Fibroblast of skin of scalp (primary cell): ENCODE measurements at places on chromosomes 2 and 18.

DNA sequence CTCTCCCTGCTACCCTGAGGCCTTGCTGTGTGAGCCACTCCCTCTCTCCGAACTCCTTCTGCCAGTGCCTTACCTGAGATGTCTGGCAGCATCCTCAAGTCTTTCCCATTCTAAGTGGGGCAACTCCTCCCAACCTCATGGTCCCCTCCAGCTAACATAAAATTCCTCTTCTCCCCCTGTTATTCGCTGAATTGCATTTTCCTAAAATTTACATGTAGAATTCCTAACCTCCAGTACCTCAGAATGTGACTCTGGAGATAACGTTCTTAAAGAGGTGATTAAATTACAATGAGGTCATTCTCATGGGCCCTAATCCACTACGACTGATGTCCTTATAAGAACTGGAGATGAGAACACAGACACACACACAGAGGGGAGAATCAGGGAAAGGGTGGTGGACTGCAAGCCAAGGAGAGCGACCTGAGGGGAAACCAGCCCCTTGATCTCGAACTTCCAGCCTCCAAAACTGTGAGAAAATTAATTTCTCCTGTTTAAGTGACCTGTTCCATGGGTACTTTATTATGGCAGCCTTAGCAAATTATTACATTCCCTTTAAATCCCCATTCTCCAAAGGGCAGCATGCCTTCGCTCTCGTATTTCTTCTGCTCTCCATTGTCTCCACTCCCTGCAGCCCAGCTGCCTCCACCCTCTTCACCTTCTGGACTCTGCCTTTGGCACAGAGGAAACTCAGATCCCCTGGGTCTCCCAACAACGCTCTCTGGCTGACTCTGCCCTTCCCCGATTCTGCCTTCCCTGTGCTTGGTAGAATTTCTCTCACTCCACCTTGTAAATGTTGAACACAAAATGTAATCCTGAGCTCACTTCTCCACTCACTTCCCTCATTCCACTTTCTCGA is 70.5 kb downstream of the TGIF1 start:
- no peak for DNase-seq

GRCh38 chr2:163953390-163953907 is 217.6 kb upstream of the FIGN start:
- no peak for DNase-seq

DNA sequence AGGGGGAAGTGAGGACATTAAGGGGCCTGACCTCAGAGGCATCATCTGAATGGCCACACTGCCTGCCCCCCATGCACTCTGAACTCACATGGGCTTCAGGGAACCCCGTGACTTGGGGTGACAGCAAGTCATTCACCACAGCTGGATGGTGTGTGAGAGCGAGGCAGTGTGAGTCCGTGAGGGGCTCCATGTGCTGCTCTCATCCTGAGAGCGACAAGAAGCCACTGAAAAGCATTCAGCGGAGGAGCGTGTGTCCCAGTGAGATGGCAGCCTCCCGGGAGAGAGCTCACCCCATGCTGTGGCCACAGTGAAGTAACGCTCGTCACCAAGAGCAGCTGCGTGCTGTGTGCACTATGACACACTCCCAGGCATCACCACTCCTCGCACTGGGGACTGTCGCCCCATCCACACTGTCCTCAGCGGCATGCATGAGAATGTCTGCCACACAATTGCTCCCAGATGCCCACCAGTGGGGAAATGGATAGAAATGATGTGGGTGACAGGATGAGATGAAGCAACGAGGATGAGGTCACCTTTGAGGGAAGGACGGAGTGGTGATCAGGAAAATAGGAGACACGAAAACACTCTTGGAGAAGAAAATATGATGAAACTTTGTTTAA is 213.0 kb upstream of the RAB6C start:
- DNase-seq = peak; percentile 30

GRCh38 chr2:147181351-147182029 is 663.3 kb upstream of the ACVR2A start:
- no peak for DNase-seq

DNA sequence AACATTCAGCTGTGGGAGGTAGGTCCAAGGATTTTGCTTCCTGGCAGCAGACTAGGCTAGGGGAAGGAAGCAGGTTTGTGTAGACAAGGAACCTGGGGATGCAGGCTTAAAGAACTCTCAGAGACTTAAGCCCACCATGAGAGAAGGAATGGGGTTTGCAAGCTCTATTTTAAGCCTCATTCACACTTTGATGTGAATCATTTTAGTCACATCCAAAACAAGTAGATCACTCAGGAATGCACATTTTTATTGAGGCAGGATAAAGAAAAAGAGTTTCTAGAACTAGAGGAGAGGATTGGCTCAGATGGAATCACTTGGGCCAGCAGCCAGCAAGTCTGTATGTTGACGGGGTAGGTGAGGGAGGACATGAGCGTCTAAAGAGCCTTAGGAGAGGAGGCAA is 3.3 kb upstream of the NAPG start:
- DNase-seq = peak; percentile 19

GRCh38 chr2:216880509-216881184 is 20.8 kb upstream of the TNP1 start:
- peak; percentile 11 for DNase-seq

- DNase-seq = peak; percentile 78
Observed at GRCh38 chr2:54632733-54633692, 90.4 kb upstream of the EML6 start.

GRCh38 chr18:24176727-24177416 is 38.0 kb downstream of the CABYR start:
- DNase-seq = peak; percentile 54

- DNase-seq = peak; percentile 33
Observed at GRCh38 chr2:88059979-88060906, 4.7 kb upstream of the KRCC1 start.

DNA sequence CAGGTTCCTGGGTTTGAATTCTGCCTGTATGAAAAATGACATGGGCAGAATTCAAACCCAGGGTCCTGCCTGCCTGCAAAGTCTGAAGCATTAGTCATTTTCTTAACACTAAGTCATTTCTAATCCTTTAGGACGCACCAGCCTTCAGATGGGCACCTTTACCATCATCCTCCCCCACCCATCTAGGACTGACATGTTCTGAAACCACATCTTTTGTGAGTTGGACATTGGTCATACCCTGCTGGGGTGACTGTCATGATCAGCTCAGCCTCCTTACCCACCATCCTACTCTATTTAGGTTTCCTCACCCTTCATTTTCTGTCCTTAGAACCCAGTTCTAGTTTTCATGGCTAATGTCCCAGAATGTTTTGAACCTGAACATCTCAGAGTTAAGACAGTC is 104.9 kb downstream of the TRIB2 start:
- DNase-seq = no peak

- DNase-seq = peak; percentile 90
Observed at GRCh38 chr2:134193006-134193405, 60.9 kb upstream of the MGAT5 start.

DNA sequence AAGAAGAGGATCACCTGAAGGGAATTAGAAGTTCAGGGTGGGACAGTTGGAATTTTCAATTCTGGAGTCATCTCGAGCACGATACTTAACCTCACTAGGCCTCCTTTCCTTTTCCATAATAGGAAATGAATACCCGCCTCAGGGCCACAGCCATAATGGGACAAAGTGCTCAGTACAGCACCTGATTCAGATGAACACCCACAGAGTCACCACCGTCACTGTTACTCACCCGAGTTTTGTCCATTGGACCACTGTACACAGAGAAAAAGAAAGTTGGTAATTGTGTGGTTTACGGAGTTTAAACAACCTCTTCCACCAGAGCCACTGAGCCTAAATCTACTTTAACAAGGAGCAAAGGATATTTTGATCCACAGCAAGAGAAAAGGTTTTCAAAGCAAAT is 122.0 kb upstream of the NDUFV2 start:
- no peak for DNase-seq

DNA sequence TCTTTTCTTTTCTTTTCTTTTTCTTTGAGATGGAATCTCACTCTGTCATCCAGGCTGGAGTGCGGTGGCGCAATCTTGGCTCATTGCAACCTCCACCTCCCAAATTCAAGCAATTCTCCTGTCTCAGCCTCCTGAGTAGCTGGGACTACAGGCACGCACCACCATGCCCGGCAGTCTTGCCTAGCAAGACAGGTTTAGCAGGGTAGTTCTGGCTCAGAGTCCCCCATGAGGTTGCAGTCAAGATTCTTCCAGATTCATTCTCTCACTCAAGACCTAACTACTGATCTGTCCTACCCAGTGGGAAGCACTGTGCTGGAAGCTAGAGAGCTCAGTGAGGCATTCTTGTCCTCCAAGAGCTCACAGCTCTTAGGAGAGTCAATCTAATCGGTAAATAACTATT is 17.6 kb upstream of the ZAP70 start:
- no peak for DNase-seq

- no peak for DNase-seq
Observed at GRCh38 chr2:98372121-98372520, 25.9 kb downstream of the CNGA3 start.

GRCh38 chr2:30627151-30627550 is 180.1 kb downstream of the CAPN13 start:
- DNase-seq = no peak

DNA sequence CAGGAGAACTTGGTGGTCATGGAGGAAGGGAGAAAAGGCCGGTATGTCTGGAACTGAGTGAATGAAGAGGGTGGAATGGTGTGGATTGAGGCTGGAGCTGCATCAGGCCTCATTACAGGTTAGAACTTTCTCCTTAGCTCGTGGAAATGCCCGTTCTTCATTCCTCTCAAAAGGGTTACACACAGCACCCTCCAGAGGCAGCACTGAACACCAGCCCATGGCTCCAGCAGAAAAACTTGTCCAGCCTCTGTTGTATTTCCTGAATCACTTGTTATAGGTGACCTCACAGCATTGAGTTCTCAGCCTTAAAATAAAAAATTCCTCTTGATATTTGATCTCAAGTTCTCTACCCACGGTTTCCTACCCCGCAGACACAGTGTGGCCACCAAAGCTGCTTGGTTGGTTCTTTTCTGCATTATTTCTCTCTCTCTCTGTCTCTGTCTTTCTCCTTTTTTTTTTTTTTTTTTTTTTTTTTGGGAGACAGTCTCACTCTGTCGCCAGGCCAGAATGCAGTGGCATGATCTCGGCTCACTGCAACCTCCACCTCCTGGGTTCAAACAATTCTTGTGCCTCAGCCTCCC is 89.6 kb downstream of the ITGB1BP1 start:
- DNase-seq = peak; percentile 82

- DNase-seq = no peak
Observed at GRCh38 chr2:64987956-64988419, 1.2 kb upstream of the SLC1A4 start.

- peak; percentile 71 for DNase-seq
Observed at GRCh38 chr2:83221258-83221657, 1237.8 kb downstream of the SUCLG1 start.

DNA sequence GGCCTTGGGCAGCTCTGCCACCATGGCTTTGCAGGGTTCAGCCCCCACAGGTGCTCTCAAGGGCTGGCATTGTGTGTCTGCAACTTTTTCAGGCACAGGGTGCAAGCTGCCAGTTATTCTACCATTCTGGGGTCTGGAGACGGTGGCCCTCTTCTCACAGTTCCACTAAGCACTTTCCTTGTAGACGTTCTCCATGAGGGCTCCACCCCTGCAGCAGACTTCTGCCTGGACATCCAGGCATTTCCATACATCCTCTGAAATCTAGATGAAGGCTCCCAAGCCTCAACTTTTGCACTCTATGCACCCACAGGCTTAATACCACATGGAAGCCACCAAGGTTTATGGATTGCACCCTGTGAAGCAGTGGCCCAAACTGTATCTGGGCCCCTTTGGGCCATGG is 91.0 kb upstream of the RND3 start:
- DNase-seq = no peak

GRCh38 chr18:77102259-77103040 is 30.1 kb downstream of the MBP start:
- DNase-seq = peak; percentile 90

GRCh38 chr2:206480161-206480560 is 36.8 kb downstream of the ADAM23 start:
- DNase-seq = no peak

GRCh38 chr2:241185961-241186360 is 2.5 kb upstream of the ANO7 start:
- no peak for DNase-seq

GRCh38 chr2:199261936-199262335 is 195.8 kb downstream of the SATB2 start:
- no peak for DNase-seq

GRCh38 chr2:221911890-221912289 is 339.8 kb upstream of the EPHA4 start:
- DNase-seq = no peak

- peak; percentile 26 for DNase-seq
Observed at GRCh38 chr2:71347517-71347916, 15.9 kb downstream of the ZNF638 start.

- DNase-seq = no peak
Observed at GRCh38 chr2:65724752-65725151, 292.4 kb upstream of the SPRED2 start.

DNA sequence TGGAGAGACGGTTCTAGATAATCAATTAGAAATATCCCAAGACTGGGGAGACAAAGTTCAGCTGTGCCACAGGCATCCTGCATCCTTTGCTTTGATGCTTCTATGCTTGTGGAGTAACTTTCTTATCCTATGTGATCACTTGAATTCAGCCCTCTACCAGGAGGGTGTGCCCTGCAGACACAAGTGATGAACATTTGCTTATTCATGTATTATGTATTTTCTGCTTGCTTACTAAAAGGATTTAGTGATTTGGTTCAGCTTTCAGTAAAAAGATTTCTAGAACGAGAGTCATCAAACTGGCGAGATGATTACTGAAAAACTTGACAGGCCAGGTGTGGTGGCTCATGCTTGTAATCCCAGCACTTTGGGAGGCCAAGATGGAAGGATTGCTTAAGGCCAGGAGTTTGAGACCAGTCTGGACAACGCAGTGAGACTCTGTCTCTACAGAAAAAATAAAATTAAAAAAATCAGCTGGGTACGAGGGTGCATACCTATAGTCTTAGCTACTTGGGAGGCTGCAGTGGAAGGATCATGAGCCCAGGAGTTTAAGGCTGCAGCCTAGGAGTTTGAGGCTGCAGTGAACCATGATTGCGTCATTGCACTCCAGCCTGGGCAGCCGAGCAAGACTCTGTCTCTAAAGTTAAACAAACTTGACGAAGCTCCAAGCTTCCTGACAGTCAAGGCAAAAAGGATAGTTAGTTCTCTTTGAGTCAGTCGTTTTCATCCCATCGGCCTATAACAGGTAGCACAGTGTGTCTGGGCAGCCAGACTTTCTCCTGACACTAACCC is 13.3 kb downstream of the HK2 start:
- no peak for DNase-seq

- no peak for DNase-seq
Observed at GRCh38 chr2:84078471-84078870, 380.6 kb downstream of the SUCLG1 start.

DNA sequence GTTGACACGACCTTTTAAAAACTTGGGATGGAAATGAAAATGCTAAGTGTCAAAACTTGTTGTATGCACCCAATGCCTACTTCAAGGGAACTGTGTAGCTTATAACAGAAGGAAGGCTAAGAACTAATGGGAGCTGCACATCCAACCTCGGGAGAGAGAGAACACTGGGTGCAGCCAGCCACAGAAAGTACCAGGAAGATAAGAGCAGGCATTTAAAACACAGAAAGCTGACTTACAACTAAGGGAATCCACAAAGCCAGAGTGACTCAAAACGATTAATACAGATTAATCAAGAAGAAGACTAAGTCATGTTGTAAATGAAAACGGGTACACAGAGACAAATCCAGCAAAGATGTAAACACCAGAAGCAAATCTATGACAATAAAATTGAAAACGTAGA is 113.4 kb downstream of the HDAC4 start:
- DNase-seq = no peak
